ENCODE measurements at places on chromosomes 6 and 20.

DNA sequence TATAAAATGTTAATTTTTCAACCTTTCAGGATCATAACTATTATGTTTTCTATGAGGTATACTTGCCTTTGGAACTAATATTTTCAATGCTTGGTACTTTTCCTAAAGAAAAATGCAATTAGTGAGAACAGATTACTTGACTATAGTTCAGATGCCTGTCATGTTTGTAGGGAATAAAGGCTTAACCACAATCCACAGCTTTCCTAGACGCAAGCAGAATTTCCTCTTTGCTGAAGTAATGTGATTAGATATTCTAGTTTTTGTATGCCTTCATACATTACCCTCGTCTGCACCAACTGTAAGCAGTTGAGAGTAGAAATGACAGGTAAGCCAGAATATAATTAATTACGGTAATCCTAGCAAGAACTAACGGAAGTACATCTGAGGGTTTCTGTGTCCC, 581.4 kb upstream of the MMS22L start:
- no peak for DNase-seq

- DNase-seq: no peak
Measured at GRCh38 chr20:2336471-2336870, 40.7 kb downstream of the TGM3 start.

DNA sequence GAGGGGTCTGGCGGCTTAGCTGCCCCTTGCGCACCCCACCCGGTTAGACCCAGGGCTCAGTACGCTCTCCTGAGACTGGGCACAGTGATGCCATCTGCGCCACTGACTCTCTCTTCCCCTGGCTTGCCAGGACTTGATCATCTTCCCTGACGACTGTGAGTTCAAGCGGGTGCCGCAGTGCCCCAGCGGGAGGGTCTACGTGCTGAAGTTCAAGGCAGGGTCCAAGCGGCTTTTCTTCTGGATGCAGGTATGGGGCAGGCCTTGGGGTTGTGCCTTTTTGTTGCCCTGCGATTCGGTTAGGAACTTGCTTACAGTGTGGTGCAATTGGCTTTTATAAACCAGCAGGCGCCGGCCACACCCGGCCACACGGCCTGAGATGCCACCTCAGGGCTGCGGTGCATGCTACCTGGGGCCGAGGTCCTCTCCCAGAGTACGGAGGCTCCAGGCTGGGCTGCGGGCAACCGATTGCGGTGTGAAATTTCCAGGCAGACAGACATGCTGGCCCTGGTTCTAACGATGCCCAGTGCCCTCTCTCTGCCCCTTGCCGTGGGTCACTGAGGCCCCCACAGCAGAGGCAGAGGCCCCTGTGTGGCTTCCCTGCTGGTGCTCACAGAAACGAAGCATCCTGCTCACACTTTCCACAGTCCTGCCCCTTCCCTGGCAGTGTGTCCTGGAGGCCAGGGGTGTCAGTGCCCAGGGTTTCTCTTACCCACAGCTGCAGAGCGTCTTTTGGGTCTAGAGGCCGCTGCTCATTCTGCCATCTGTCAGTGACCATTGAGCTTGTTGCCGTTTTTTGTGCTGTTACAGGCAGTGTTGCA, 1.7 kb downstream of the ADRM1 start:
- no peak for DNase-seq

GRCh38 chr20:688809-689212, 13.2 kb upstream of the SCRT2 start:
- no peak for DNase-seq

- DNase-seq: no peak
Measured at GRCh38 chr6:13787137-13787536, 27.2 kb downstream of the MCUR1 start.

All from stimulated activated CD4-positive, alpha-beta T cell treated with anti-CD3 and anti-CD28 coated beads, TNF-alpha, amount 100 ng/mL, for 1 hour (primary cell).